ENCODE measurements at places on chromosomes 2 and 18.

DNA sequence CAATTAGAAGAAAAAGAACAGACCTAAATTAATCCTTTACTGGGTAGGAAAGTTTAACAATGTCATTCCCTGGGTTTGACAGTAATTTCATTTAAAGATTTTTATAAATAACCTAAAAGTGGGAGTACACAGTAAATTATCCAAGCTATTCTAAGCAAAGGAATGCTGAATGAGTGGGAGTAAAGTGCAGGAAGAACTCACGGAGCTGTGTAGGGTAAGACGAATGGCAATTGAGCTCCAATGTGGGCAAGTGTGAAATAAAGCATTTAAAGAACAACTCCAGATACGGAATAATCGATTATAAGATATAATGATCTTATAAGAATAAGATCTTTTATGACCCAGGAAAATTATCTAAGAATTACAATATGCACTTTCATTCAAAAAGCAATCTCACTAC, 93.2 kb downstream of the LRRTM4 start:
- DNase-seq: no peak

DNA sequence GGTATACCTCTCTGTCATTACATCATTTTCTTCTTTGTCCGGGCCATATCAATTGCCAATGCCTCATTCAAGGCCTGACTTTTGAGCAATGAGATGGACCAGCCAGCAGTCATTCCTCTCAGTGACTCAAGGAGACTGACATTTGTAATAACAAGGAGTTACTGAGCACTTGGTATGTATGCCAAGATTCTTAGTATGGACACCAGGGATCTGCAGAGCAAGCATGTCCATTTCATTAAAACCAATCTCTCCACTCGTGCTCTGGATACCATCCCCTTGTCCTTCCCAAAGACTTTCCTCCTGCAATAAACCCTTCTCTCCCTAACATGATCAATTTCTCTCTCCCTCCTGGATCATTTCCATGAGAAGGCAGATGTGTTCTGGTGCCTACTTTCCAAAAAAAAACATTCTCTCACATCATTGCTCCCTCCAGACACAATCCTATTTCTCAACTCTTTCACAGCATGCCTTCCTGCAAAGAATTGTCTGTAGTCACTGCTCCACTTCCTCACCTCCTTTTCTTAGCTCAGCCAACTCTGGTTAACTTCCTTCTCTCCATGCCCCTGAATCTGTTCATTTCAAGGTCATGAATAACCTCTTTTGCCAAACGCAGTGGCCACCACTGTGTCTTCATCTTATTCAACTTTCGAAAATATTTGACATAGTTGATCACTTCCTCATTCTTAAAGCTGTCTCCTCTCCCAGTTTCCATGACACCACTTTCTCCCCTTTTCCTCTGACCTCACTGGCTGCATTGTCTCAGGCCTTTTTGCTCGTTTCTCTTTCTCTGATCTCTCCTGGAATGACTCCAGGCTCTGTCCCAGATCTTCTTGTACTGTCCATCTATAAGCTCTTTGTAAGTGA, 102.8 kb upstream of the CYP1B1 start:
- no peak for DNase-seq

- no peak for DNase-seq
Observed at GRCh38 chr2:14804902-14805301, 172.4 kb downstream of the LRATD1 start.

- no peak for DNase-seq
Observed at GRCh38 chr18:13530879-13531387, 195.4 kb downstream of the FAM210A start.

DNA sequence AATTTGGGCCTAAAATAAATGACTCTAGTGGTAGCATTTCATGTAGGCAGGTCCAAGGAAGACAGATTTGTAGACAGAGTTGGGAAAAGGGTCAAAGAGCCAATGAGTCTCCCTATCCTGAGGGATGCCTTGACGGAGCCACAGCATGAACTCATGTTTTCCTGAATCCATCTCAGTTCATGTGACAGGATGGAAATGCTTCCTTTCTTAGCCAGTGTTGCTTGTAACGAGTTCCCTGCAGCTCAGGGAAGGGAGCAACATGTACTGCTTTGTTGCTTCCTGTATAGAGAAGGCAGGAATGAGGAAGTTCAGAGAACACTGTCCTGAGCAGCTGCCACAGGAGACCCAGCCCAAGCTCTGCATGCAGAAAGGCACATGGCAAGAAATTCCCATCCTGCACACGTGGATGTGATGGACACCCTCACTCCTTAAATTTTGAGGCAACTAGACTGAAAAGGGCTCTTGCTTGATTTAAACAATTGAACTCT, 27.9 kb downstream of the TMEM17 start:
- DNase-seq: no peak

DNA sequence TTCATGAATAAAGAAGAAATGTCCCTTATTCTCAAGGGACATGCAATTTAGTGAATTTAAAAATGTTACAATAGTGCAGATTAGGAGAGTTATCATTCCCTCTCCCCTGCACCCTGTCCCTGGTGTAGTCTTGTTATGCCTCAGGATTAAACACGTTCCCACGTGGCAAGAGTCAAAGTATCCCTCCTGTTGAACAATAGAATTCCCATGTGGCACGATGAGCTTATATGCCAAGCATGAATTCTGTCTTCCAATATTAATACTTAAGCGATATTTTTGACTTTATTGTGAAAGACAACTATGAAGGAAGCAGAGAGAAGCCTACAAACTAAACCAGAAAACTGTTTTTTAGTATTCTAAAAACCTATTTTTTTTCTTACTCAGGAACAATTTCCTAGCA, 36.7 kb upstream of the SPAG16 start:
- no peak for DNase-seq

DNA sequence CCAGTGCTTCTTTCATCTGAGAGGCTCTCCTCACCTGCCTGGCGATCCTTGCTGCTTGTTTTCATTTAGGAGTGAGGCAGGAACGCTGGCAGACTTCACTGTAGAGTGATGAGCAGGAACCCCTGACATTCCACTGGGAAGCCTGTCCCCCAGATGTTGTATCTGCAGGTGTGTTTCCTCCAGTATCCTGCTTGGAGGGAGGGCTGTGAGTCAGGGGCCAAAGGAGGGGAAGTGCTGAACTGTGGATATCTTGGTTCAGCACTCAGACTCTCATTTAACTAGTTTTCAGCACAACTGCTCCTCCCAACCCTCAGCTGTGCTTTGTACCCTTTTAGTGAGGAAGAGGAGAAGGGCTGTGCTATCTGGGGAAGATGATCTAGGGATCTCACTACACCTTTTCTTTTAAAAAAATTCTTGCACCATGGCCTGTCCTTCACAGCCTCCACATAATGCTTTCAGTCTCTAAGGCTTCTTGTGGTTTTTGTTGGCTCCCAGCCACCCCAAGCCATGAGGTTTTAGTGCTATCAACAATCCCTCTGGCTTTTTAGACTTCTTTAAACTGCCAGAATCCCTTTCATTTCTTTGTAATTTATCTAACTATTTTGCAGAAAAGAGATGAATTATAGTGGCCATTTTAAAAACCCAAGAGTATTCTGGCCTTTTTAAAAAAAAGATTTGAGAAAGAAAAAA, 11.2 kb downstream of the ANKAR start:
- DNase-seq: no peak

- DNase-seq: no peak
Observed at GRCh38 chr2:53727921-53728320, 39.7 kb upstream of the CHAC2 start.

- no peak for DNase-seq
Observed at GRCh38 chr2:42438685-42439084, 55.1 kb downstream of the KCNG3 start.

- no peak for DNase-seq
Observed at GRCh38 chr18:38491195-38491594, 925.6 kb upstream of the CELF4 start.

- no peak for DNase-seq
Observed at GRCh38 chr2:105082107-105082506, 44.2 kb downstream of the MRPS9 start.

- no peak for DNase-seq
Observed at GRCh38 chr2:111702804-111703196, 181.2 kb downstream of the ANAPC1 start.

- DNase-seq: no peak
Observed at GRCh38 chr2:201413143-201413542, 38.1 kb downstream of the TRAK2 start.

GRCh38 chr2:120231974-120232635, 8.9 kb upstream of the TMEM185B start:
- DNase-seq: no peak

DNA sequence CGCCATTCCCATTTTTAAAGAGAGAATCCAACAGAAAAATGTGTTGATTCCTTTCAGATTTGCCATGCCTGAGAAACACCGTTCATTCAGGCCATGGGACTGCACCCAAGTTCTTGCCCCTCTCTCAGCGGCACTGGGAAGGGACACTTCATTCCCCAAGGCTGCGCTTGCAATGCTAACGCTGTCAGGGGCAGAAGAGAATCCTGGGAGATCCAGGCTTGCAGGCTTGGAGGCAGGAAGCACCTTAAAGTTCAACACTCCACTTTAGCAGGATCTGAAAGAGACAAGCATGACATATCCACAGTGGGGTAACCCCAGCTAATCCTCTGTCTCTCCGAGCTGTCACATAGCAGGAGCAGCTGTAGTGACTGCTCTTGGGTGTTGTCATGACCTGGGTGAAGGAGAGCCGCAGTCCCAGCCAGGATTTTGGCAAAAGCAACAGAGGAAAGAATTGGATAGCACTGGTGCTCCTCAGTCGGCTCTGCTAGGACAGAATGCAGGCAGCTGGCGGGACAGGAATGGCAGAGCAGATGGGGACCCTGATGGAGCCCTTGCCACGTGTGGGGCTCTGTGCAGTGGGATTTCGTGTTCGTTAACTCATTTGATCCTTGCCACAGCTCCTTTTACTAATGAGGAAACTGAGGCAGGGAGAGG, 22.0 kb upstream of the ODC1 start:
- DNase-seq: no peak

- no peak for DNase-seq
Observed at GRCh38 chr2:165013944-165014619, 58.8 kb upstream of the SLC38A11 start.

- DNase-seq: no peak
Observed at GRCh38 chr2:233758849-233759248, 1.2 kb upstream of the UGT1A1 start.

- DNase-seq: no peak
Observed at GRCh38 chr18:39190508-39190907, 1624.9 kb upstream of the CELF4 start.

DNA sequence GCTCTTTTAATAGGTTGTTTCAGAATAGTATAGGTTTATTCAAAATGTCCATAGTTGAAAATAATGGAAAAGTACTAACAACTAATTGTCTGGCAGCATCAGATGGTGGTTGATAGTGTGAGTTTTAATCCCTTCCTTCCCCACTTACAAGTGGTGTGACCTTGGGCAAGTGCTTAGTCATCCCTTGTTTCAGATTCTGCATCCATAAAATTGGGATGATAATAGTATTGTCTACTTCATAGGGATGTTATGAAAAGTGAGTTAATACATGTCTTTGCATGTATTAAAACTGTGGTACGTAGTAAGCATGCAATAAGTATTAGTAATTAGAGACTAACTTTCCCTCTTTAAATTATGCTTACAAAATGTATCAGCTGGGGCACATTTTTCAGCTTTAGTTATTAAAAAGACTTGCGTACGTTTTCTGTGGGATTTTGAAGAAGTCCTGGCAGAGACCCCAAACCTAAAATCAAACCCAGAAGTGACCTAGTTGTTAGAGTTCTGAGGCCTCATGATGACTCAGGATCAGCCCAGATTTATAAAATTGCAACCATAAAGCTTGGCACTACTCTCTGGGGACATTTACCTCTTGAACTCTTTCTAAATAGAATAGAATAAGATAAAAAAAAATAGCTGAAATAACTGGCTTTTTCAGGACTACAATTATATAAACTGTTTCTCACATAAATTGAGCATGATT, 8.6 kb downstream of the ITGA4 start:
- DNase-seq: no peak

DNA sequence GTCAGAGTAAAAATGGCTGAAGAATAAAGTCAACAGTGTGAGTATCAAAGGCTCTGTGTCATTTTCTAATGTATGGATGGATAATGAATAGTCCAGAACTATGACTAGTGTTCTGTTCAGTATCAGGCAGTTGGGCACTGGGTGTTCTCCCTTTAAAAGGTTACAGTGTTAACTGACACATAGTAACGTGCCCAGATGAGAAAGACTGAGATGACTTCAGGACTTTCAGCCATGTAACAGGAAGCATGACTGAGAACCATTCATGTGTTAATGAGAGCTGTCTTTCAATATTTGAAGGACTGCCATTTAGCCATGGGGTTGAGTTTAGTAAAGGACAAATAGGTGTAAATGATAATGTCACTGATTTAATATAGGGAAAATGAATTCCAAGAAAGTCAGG, 187.1 kb downstream of the GULP1 start:
- no peak for DNase-seq

DNA sequence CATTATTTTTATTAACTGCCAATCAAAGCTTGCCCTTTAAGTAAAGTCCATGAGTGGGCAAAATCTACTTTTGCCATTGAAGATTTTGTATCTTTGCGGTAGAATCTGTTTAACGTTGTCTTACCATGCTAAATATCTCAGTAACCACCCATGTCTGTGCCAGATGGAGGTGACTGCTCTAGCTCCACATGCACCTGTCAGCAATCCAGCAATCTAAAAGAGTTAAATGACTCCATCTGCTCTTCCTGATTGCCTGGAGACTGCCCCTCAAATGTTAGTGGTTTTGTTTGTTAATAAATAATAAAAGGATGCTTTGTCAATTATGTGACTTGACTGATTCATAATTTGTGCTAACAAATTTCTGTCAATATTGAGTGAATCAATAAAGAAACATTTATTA, 141.7 kb downstream of the RBM43 start:
- no peak for DNase-seq

GRCh38 chr2:66270247-66270646, 164.7 kb upstream of the MEIS1 start:
- DNase-seq: no peak

DNA sequence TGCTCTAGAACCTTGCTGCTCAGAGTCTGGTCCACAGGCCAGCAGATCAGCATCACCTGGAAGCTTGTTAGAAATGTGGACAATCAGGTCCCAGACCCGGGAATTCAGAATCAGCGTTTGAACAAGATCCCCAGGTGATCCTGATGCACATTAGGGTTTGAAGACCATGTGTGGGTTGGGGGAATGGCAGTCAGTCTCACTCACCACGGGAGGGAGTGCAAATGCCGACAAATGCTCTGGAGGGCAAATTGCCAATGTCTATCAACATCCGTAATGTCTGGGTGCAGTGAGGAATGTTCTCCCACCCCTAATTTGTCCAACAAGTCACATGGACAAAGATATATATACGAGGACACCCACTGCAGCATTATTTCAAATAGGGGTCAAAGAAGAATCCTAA, 34.5 kb downstream of the INPP5D start:
- DNase-seq: no peak

GRCh38 chr2:237306083-237306786, 107.7 kb downstream of the COL6A3 start:
- no peak for DNase-seq

- no peak for DNase-seq
Observed at GRCh38 chr2:30293303-30293921, 62.1 kb downstream of the LBH start.

All from stimulated activated CD4-positive, alpha-beta T cell treated with anti-CD3 and anti-CD28 coated beads, Interleukin-1b, Interleukin-23, amount 100 ng/mL, for 1 hour (primary cell).